ENCODE measurements at places on chromosomes 5 and 9.

DNA sequence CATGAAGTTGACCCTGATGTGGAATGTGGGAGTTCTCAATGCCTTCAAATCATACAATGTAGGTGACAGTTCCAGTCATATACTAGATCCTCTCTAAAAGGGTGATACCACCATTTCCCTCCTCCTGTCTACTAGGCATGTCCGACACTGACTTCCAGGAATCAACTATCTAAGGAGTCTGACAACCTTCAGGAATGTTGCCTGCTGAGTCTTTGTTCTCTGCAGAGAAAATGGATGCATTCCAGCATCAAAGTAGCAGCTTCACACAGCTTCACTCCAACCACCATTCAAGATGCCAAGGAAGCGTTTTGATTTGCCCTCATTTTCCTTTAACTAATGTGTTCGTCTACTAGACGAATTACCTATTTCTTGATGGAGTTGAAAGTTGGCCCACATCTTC, 530.2 kb downstream of the EBF1 start:
- no peak for DNase-seq

- DNase-seq: no peak
These were observed 95.0 kb upstream of the DAP start for GRCh38 chr5:10856071-10856470.

DNA sequence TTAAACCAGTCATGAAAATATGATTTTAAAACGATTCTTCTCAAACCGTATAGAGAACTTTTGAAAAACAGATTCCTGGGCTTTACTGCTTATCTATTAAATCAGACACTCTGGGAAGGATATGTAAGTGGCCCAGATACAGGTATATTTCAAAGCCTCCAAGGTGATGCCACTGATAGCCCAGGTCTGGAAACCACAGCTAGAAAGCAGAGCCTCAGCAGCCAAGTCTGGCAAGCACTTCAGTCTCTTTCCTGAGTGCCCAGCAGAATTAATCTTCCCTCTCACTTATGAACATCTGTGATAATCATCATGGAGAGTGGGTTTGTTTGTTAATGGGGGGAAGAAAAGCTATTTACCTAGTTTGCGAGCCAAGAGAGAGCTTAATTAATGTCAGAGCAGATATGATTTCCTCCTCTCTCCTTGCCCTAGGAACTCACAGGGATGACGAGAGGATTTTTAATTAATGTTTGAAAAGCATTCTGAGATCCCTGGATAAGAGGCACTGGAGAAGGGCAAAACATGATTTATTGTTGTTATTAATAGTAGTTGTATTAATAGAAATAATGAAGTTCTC, 368.4 kb downstream of the TLE1 start:
- no peak for DNase-seq

- no peak for DNase-seq
These were observed 7.8 kb upstream of the CARD9 start for GRCh38 chr9:136381311-136381710.

DNA sequence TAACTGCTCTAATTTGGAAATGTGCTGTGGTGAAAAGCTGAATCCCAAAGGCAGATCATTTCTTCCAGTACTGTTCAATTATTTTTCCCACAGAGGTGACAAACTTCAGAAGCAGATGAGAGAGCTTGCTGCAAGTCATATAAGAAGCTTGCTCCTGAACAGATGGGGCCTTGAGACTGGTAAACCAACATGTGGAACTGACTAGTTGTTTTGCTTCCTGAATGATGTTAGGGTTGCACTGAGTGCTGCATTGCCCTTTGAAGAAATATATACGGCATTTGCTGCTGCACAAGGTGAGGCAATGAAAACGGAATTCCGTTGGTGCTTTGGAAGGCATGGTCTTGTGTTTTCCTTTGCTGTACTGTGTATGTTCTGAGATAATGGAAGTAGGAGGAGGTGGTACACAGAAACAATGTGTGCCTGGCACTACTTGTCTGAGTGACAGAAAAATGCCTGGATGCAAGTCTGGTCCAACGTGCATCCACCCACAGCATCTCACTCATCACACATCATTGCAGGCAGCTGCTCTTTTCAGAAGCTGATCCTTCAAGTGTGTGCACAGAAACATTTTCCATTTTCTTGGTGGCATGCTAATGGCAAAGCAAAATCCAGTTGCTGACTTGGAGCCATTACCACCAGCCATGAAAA, 76.9 kb downstream of the ANKH start:
- DNase-seq: no peak

All from Caki2 (cell line).